ENCODE measurements at places on chromosomes 11 and 22.

DNA sequence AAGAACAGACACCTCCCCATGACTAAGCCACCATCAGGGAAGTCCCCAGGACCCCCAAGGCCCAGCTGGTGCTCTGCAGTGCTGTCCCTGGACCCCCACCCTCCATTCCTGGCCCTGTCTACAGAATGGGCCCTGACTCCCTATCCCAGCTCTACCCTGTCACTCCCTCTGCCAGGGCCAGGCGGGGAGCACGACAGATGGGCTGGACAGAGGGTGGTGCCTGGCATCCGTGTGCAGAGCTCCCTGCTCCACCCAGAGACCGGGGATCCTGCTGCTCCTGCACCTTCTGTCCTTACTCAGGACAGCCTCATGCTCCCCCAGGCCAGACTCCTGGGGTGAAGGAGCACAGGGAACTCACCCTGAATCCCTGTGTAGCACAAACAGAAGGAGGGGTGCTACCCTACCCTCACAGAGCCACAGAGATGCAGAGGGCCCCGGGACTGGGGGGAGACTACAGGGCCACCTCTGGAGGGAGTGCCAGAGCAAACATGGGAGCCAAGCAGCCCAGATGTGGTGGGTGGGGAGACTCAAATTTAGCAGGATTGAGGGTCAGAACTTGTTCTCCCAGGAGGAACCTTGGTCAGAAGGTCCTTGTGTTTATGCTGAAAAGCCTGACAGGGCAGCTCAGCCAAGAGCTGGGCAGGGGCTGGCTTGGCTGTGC, 2.0 kb downstream of the ARVCF start:
- no peak for DNase-seq

- no peak for DNase-seq
These were observed 100.8 kb downstream of the TRAF6 start for GRCh38 chr11:36409152-36409816.

GRCh38 chr22:31869739-31870138, 74.6 kb upstream of the YWHAH start:
- DNase-seq: no peak

- DNase-seq: peak; percentile 63
These were observed 2.8 kb upstream of the OR51M1 start for GRCh38 chr11:5380740-5381342.

DNA sequence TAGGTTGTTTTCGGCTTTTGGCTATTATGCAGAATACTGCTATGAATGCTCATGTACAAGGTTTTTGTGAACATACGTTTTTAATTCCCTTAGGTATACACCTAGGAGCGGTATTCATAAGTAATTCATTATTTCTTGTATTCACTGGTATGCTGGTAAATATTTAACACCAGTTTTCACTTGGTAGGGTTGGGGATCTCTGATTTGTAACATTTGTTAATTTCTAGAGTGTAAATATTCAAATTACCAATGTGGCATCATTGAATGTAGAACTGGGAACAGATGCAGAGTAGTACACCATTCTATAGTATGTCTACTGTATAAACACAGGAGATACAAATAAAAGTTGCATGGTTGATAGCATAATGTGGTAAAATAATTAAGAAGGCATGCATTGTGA, 16.3 kb downstream of the GVQW3 start:
- no peak for DNase-seq

- no peak for DNase-seq
These were observed 46.0 kb upstream of the MICAL2 start for GRCh38 chr11:12064136-12064953.

- no peak for DNase-seq
These were observed 172.4 kb downstream of the CASP12 start for GRCh38 chr11:104725796-104726408.

DNA sequence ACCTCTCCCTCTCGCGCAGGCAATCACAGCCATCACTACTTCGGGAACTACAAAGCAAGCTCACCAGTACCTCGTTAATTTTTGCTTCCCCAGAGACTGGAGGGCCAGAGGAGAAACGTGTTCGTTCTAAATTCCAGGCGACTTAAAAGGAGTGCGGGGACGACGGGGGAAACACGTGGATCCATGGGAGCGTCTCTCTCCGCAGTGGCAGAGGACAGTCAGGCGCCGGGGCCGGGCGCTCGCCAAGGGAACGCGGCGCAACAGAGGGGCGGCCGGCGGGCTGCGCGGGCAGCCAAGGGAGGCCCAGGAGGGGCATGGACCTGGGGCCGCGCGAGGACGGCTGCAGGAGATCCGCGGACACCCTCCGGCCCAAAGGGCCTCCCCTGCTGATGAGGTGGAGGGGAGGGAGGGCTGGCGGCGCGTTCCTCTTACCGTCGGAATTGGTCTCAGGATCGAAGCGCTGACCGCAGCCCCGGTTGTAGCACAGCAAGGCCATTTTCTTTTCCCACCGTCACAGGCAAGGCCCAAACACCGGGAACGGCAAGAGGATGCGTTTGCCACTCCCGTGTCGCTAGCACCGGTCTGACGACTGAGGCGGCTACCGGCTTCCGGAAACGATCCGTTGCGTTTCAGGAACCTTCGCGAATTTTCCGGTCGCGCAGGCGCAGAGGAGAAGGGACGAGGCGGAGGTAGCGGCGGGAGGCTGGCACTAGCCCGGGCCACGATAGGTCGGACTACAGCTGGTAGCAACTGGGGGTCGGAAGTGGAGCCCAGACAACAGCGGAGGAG, at the start of gene CHORDC1:
TSS of gene CHORDC1 (minus strand) at position 591 of the 789 bp plus-strand sequence. CDS start at position 496, 95 bp downstream.
- peak; percentile 87 for DNase-seq

- DNase-seq: peak; percentile 11
These were observed 22.2 kb downstream of the DKK3 start for GRCh38 chr11:11985954-11986949.

DNA sequence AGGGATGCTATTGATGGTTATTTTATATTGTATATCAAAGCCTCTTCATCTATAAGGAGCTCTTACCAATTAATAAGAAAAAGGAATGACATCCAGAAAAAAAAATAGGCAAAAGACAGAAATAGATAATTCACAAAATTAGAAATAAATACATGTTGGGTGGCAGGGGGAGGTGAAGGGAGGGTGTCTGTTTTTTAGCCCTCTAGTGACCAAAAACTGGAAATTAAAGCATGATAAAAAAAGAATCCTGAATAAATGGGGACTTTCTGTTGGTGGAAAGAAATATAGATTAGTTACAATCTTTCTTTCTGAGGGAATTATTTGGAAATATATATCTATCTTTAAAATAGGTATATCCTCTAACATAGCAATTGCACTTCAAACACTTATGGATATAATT, 42.0 kb upstream of the TTC36 start:
- no peak for DNase-seq

DNA sequence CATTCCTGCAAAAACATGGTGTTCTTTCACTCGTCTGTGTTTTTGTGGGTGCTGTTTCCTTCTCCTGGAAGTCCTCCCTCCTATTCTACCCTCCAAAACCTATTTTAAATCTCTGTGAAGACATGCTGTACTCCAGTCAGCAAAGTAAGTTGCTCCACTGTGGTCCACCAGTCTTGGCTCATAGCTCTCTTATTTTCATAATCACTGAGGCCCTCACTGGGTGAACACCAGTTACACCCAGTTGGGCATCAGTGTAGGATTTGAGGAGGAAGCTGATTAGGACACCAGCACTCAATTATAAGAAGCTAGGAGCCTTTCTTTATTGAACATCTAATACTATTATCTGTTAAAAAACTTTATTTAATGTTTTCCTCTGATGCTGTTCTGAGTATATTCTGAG, 23.9 kb upstream of the EED start:
- DNase-seq: no peak

GRCh38 chr22:22076932-22077703, 94.5 kb upstream of the TOP3B start:
- DNase-seq: no peak

- DNase-seq: no peak
These were observed 331.8 kb downstream of the DYNC2H1 start for GRCh38 chr11:103441021-103441420.

DNA sequence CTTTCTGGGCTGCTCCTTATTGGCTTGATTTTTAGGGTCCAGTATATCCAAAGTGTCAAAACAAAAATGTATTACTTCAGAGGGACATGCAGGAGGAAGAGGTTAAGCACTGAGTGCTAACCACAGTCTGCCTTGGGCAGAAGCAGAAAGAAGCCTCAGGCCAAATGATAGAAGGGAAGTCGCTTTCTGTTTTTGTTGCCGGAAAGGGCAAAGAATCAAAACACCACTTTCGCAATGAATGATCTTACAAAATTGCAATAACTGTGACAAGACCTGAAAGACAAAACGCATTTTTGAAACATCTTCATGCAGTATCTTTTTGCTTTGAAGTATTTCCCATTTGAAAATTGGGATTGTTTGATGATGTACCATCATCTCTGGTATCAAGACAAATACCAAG, 70.1 kb upstream of the PICALM start:
- DNase-seq: no peak

- no peak for DNase-seq
These were observed 453.4 kb downstream of the TBC1D22A start for GRCh38 chr22:47215851-47216250.

DNA sequence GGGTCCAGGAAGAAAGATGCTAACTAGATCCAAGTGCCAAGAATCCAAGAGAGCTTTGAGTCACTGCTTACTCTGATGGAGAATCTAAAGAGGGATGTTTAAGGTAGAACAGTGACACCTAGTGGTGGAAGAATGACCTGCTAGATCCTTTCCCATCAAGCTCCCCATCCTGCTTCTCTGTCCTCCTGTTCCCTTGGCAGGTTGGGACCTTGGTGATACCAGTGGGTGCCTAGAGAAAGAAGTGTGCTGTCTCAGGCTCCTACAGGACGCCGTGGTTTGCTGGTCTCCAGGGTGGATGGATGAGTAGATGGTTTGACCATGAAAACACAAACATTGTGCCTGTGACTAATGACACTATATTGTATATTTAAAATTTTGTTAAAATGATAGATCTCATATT, 383.7 kb downstream of the TMEM135 start:
- DNase-seq: peak; percentile 83

GRCh38 chr11:65538915-65539743, 14.2 kb downstream of the SCYL1 start:
- no peak for DNase-seq

DNA sequence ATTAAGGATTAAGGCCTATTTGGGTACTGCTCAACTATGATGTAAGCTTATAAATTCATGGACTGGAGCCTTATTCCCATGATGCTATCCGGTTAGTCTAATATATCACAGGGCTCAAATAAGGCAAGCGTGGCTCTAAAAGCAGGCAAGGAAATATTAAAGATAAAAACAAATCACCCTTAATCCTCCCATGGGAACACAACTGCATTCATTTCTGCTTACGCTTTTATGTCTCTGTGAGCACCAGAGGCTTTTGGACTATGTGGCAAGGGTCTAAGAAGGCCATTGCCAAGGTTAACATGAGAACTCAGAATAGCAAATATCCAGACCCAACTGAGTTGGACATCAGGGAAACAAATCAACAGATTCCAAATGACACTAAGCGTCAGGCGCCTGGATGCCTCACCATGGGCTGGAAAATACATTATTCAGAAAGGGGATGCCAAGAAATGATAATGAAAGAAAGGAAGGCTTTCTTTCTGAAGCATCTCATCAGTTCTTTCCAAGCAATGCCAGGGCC, 138.1 kb downstream of the SLC1A2 start:
- DNase-seq: no peak

DNA sequence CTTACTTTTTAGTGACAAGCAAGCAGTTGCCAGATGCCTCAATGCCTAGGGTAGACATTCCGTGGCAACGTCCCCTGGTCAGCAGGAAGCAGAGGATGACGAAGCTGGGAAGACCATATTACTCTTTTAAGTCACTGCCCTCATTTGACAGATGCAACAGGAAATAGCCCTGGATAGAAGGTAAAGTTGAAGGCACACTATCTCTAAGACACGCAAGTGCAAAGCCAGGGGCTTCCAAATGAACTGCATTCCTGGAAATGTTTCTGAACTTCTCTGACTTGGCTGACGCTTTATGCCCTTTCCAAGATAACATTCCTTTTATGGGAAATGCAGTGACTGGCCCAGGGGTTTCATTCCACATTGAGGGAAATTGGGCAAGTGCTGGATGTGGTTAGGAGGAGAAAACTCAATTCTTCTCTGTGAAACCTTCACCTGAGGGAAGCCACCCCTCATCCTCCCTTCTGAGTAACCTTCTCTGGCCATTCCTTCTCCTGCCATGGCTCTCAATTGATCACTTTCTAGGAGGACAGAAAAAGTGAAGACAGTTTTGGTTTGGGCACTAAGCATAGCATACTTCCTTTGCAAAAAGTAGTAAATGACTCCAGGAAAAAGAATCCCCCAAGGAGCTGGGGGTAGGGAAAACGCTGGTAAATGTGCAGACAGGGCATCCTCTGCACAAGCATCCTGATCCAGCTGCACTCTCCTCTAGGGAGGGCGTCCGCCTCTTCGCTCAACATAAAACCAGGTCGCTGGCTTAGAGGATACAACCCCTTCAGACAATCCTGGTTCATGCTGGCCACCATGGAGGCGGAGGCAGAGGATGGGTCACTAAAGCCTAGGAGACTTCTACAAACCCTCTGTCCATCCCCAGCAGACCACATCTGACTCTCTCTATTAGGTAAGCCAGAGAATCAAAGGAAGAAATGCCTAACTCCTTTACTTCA, 14.5 kb downstream of the PCSK7 start:
- peak; percentile 89 for DNase-seq

DNA sequence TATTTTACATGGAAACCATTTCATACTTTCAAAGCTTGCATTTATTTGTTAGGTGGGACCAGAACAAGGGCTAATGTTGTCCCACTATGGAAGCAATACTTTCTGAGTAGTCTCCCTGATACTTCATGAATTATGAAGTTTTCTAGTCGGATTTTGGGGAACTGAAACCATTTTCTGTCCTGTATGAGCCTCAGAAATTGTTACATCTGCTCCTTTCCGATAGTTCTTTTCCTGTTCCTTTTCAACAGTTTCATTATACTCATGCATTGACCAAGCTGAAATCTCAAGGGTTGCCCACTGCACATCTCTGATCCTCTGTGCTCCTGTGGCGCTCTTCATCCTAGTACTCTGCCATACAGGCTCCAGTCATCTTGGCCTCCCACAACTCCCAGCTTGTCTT, 31.5 kb upstream of the GLYATL1 start:
- DNase-seq: no peak

GRCh38 chr22:26894766-26895485, 237.5 kb downstream of the MIAT start:
- DNase-seq: peak; percentile 98

DNA sequence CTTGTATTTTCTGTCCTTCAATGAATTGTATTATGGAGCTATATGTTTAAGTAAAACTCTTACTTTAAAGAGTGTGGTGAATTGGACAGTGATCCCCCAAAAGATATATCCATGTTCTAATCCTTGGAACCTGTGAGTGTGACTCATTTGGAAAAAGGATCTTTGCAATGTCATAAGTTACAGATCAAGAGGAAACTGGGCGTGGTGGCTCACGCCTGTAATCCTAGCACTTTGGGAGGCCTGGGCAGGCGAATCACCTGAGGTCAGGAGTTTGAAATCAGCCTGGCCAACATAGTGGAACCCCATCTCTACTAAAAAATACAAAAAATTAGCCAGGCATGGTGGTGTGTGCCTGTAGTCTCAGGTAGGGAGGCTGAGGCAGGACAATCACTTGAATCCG, 36.7 kb downstream of the ELF5 start:
- no peak for DNase-seq

- no peak for DNase-seq
These were observed 1.7 kb downstream of the NCF4 start for GRCh38 chr22:36862251-36863242.

- DNase-seq: peak; percentile 83
These were observed 261.8 kb upstream of the MTNR1B start for GRCh38 chr11:92707665-92708064.
